Frontal cortex (tissue), 4 donors: ENCODE measurements at places on chromosomes 5 and 9. TPM values are rescaled to one million over a fixed set of nuclear protein-coding genes. Genes with fewer than 3 reads are reported as not detected.

Gene PCA3
- 0.82 TPM for total RNA-seq

Gene SPATA31A3
- total RNA-seq = not detected

Gene CBY3
- not detected for total RNA-seq

Gene LIX1
- total RNA-seq = 7.3 TPM

Gene JAKMIP2
- total RNA-seq = 56.3 TPM

Gene C5orf58
- not detected for total RNA-seq

Gene WHRN
- 0.41 TPM for total RNA-seq

Gene INSL6
- not detected for total RNA-seq

Gene NEUROG1
- 0.41 TPM for total RNA-seq

Gene HMGXB3
- 21.2 TPM for total RNA-seq

DNA sequence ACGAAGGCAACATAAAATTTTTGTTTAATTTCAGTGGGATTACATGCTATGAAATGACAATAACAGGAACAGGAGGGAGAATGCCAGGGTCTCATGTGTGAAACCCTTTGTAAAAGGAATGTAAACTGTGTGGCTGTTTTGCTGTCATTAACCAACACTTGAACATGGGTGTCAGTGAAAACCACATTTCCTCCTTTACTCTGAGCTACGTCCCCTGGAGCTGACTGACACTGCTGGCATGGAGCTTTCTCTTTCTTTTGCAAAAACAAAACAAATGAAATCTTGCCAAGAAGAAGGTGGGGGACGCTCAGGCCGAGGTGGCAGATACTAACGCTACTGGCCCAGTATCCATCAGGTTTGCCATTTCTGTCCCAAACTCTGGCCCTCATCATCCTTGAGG lies 121.4 kb downstream of the DMRT2 start:
- DNase-seq = no peak

- DNase-seq = no peak
These were observed 17.9 kb upstream of the NDUFB6 start for GRCh38 chr9:32590898-32591297.

DNA sequence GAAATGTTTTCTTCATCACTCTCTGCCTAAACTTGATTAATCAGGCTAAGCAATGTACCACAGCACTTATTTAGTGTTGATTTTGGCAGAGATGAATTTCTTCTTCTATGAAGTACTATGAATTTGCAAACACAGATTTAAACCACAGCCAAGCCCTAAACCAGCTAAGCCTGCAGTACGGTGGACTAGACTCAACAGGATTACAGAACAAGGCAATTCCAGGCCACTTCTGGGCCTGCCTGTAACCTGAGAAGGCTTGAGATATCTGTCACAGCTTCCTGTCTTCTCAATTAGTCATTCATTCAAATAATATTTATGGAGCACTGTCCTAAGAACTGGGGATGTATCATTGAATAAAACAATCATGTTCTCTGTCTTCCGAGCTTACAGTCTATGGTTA lies 32.4 kb upstream of the CAST start:
- DNase-seq = no peak

- DNase-seq = no peak
These were observed 40.3 kb upstream of the TNFAIP8 start for GRCh38 chr5:119315516-119315949.

GRCh38 chr5:129996896-129997295 lies 92.6 kb downstream of the CHSY3 start:
- no peak for DNase-seq

GRCh38 chr9:95055851-95056551 lies 261.5 kb downstream of the FANCC start:
- DNase-seq = no peak

GRCh38 chr9:127835991-127836516 lies 18.4 kb downstream of the ENG start:
- DNase-seq = no peak

DNA sequence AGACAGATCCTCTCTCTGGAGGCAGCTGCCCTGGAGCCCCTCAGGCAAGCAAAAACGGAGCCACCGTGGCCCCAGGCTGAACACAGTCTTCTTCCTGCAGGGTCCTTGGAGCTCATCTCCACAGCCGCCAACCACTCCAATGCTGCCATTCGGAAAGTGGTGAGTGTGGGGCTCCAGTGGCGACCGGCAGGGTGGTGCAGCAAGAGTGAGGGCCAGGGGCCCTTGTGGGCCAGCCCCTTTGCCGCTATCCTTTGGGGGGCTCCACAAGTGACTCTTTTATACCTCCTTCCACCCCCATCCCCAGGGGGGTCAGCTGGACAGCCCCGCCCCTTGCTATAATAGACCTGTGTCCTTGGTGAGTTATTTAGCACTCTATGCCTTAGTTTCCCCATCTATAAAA lies 47.4 kb upstream of the SUSD3 start:
- DNase-seq = no peak

- no peak for DNase-seq
These were observed 481.3 kb downstream of the CCDC171 start for GRCh38 chr9:16033921-16034691.

GRCh38 chr9:73738741-73739530 lies 587.3 kb downstream of the ANXA1 start:
- no peak for DNase-seq

- no peak for DNase-seq
These were observed 762.7 kb downstream of the TLE1 start for GRCh38 chr9:80926611-80927010.

GRCh38 chr5:29005386-29005785 lies 1967.0 kb upstream of the CDH9 start:
- DNase-seq = no peak

- no peak for DNase-seq
These were observed at the start of gene PCDHB5 for GRCh38 chr5:141135030-141135717. TSS of gene PCDHB5 (plus strand) at chr5:141135206. CDS start at chr5:141135435, 229 bp downstream.

- no peak for DNase-seq
These were observed 90.4 kb upstream of the ANKRD55 start for GRCh38 chr5:56323505-56323904.

GRCh38 chr5:160211352-160211751 lies 18.0 kb upstream of the FABP6 start:
- no peak for DNase-seq

GRCh38 chr5:147939431-147940114 lies 33.2 kb upstream of the C5orf46 start:
- DNase-seq = no peak

DNA sequence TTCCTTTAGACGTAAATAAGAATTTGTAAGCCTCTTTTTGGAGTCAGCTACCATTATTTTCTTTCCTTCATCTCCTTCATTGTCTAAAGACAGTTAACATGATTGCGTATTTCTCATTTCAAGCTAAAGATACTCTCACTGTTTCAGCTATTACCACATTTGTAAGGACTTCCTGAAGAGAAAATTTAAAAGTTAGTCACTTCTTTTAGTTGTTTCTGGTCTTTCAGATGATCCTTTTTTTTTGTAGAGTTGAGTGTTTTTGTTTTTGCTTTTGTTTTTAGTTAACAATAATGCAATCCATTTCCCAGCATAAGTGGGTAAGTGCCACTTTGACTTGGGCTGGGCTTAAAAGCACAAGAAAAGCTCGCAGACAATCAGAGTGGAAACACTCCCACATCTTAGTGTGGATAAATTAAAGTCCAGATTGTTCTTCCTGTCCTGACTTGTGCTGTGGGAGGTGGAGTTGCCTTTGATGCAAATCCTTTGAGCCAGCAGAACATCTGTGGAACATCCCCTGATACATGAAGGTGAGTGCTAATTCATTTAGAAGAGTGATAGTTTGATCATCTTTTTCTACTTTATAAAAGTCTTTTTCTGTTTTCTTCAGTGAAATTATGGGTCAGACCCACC lies 2.0 kb downstream of the IL31RA start:
- DNase-seq = no peak

DNA sequence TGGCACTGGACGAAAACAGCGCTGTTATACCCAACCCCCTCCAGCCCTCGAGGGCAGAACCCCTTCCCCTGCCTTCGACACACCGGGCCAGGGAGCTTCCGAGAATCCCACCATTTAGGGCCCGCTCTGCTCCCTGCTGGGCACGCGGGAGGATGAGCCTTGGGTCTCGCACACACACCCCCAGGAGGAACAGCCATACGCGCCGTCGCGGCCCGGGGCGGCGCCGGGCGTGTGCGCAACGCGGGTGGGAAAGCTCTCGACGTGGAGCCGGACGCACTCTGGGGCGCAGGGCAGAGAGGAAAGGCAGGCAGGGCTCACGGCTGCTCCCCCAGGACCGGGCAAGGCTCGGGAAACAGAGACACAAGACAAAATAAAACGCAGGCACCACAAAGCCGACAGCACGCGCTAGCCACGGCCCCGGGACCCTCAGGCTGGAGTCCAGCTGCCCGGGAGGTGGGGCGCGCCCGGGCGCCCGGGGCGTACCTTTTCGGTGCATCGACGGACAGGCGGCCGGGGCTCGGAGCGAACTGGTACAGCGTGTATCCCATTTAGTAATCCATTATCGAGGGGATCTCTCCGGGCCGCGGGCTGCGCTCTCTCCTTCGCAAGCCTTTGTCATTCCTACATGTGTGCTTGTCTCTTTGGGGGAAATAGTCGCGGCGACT lies 789 bp downstream of the SEMA6A start:
- peak; percentile 56 for DNase-seq

DNA sequence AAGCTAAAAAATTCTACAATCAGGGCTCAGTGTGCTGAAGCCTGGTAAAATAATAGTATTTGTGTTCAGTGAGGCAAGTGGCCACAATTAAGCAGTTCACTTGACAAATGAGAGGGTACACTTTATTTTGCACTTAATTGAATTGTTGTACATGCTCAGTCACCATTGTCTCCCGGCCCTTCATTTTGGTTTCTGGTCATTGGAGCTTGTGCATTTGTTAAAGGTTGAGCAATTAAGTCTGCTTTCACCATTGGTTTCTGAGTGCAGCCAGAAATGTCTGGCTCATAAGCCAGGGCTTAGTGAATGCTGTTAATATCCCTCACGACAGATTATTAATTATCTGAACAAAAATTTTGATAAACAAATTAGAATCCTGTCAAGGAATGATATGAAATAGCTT lies 89.6 kb downstream of the PRDM6 start:
- DNase-seq = no peak

DNA sequence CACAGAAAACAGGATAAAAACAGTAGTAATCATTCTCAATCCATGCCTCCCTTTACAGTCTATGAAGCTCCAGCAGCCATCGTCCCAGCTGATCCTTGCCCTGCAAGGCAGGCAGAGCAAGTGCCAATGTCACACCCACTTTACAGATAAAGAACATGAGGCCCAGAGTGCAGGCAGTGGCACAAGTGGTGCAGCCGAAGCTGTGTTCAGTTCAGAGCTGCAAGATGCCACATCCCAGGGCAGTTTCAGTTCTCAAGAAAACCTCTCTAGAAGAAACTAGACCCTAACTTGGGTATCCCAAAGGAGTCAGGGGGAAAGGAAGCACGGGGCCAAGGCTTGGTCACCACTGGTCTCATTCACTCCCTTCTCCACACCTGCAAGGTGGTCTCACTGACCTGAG lies 34.6 kb upstream of the CPLX2 start:
- DNase-seq = no peak

- DNase-seq = no peak
These were observed 69.3 kb downstream of the ANKRD31 start for GRCh38 chr5:75167345-75167744.

GRCh38 chr5:163914910-163915309 lies 409.5 kb downstream of the MAT2B start:
- no peak for DNase-seq

DNA sequence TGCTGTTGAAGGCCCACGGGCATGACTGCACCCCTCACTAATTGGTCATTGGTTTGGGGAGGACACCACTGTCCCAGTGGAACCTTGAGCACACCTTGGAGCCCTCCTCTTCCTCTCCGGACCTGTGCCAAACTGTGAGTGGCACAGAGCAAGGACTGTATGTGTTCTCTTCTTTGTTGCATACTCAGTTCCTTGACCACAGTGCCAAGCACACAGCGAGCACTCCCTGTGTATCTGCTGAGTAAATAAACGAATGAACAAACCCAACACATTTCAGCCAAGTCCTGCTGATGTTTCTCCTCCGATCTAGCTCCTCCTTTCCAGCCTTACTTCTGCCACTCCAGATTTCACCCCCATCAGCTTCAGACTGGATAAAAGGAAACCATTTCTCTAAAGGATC lies 2.7 kb upstream of the TRIM52 start:
- no peak for DNase-seq

DNA sequence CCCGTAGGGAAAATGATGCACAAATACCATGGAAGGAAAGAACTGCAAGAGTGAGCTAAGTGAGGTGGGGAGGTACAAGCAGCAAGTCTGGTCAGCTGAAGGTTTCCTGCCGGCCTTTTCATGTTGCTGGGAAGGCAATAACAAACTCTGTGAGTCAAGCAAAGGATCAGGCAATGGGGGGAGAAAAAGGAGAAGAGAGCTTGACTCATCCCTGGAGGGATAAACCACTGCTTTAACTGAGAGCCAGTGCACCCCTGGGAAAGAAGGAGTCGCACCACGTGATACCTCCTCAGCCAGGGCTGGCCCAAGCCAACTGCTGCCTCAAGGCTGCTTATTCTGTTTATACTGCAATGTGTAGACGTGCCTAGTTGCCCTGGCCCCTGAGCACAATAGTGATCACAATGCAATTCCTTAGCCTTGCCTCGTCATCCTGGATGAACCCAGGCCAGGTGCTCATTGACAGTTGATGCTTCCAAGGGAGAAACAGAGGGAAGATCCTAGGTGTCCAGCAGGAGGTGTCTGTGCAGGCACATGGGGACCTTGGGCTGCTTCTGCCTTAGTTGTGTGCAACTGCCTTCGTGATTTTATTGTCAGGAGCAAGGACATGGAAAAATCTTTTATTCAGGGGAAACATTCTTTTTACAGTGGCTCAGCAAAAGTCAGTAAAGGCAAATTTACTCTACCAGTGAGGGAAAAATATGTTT lies 203.0 kb upstream of the TUT7 start:
- no peak for DNase-seq

GRCh38 chr5:90506221-90506620 lies 23.2 kb downstream of the LYSMD3 start:
- no peak for DNase-seq

DNA sequence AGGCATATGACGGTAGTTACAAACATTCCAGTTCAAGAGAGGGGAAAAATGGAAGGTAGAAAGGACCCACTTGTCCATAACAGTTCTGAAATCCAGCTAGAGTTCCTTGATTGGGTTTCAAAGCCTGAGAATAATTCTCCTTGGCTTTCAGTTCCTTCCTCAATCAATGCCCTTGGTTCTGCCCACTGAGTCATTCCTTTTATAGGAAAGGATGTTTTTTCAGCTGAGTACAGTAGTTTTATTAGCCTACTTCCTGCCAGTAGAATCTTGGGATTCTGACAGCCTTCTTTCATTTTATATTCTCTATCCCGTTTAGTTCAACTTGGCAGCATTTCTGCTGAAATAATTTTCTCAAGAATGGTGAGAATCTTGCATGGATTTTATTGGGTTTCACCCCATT lies 386.9 kb upstream of the SMC2 start:
- no peak for DNase-seq

DNA sequence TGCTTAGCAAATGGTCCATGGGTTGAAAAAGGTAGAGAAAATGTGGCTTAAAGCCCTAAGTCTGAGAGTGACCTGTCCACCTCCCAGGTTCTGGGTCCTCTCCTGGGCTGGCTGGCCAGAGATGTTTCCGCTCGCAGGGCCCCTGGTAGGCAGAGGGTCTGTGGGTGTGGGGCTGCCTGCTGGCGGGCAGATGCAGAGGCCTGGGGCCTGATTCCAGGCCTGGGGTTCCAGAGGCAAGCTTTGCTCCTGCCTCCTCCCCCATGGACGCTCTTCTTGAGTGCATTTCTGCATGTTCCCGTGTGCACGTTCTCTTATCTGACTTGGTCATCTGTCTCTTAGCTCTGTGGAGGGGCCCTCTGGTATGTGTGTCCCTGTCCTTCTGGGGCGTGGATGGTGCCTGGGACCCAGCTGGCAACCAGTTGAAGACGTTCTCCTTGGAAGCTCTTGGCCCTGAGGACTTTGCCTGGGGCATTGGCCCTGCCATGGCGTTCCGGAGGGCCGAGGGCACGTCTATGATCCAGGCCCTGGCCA lies 3.8 kb downstream of the MIGA2 start:
- no peak for DNase-seq
